Activated CD4-positive, alpha-beta T cell treated with anti-CD3 and anti-CD28 coated beads, Interleukin-2, amount 10 ng/mL, durations not matched to agents 7 days and 5 days (primary cell): ENCODE measurements at places on chromosomes 4 and X. TPM values are rescaled to one million over a fixed set of nuclear protein-coding genes. Genes with fewer than 3 reads are reported as not detected.

NUDT10 gene
- total RNA-seq: 0.15 TPM

GRCh38 chrX:131840799-131841495, 182.2 kb upstream of the STK26 start:
- DNase-seq: no peak

F9 gene
- not detected for total RNA-seq

DNA sequence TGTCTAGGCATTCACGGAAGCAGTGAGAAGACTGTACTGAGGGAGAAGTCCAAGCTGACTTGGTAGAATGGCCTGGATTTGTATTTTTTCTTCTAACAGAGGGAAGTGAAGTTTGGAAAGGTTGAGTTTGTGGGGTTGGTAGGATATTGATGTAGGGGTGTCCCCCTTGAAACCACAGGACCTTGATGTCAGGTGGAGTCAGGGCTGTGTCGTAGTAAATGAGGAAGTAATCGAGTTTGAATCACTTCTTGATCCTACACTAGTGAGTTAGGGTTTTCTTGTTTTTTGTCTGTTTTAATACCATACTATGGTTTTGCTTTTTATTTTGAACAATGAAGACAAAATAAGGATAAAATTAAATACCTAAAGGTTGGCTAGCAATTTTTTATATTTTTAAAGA, 30.1 kb upstream of the ANAPC4 start:
- no peak for DNase-seq

DNA sequence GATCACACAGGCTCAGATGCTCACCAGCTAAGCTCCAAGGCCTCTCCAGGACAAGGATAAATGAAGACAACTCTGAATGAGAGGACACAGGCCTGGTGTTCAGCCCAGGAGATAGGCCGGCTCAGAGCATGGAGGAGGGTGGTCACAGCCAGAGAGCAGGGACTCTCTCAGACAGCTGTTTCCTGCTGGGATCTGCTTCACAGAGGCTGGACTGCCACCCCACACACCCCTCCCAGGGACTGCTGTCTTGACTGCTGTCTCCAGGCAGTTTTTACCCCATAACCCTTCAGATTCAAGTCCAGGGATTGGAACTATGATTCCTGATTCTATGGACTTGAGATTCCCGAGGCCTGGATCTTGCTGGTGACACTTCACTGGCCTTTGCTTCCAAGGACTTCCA, 89.0 kb downstream of the SMIM20 start:
- DNase-seq: no peak

GRCh38 chr4:108612365-108612764, 8.0 kb upstream of the RPL34 start:
- no peak for DNase-seq

- no peak for DNase-seq
These were observed 9.2 kb downstream of the MAGED1 start for GRCh38 chrX:51902510-51903050.

DNA sequence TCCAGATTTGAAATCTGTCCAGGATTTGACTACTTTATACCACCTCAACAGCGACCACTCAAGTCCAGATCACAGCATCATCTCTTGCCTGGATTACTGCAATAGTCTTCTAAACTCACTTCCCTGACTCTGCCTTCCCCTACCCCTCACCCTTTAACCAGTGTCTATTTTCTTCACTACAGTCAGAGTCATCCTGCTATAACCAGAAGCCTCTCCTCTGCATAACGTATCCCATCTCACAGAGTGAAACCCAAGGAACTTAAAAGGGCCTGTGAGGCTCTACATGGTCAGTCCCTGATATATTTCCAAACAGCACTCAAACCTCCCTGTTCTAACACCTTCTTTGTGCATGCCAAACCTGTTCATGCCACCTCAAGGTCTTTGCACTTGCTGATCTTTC, 40.7 kb upstream of the SCOC start:
- DNase-seq: no peak

DNA sequence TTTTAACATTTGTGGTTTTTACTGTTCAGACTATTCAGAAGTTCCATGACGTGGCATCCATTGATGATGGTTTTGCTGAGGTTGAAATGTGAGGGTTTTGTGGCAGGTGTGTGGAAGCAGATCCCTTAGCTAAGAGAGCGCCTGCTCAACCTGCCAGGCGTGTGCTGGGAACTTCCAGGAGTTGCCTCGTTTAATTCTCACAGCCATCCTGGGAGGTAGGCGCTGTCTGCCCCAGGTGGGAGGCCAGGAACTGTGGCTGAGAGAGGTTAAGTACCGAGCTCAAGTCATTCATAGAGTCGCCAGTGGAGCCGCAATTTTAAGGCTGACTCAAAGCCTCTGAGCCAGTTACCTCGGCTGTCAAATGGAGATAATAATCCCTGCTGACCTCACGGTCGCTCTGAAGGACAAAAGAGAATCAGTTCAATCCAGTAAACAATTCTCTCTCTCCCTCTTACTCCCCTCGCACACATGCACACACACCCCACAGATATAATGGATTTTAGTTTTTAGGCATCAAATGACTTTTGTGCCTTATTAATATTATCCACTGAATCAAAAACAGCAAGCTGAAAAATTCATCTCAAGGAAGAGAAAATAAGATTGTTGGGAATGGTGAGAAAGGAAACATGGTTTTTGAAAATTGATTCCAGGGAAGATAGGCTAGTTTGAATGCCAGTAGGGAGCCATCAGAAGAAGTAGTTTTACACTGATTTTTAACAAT, 171.3 kb downstream of the PTTG2 start:
- peak; percentile 87 for DNase-seq

- peak; percentile 12 for DNase-seq
These were observed 24.1 kb downstream of the HPRT1 start for GRCh38 chrX:134484039-134484438.
